ENCODE measurements at places on chromosomes 11 and 22.

- no peak for DNase-seq
These were observed 132.8 kb downstream of the CCDC34 start for GRCh38 chr11:27230192-27230572.

DNA sequence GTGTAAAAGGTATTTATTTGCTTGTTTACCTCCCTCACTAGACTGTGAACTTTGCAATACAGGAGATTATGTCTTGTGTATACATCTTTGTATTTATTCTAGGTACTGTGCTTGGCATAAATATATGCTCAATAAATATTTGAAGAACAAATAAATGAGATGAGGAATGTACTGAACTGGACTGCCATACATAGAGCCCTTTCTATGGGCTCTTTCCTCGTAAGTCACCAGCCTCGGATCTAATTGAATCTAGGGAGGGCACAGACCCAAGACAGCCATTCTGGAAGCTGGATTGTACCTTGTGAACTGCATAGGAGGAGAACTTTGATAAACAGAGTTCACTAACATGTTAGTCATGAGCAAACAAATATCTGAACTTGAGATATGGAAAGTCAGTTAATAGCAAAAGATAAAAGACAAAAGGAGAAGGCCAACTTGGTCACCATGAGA lies 503.9 kb downstream of the INSC start:
- no peak for DNase-seq

DNA sequence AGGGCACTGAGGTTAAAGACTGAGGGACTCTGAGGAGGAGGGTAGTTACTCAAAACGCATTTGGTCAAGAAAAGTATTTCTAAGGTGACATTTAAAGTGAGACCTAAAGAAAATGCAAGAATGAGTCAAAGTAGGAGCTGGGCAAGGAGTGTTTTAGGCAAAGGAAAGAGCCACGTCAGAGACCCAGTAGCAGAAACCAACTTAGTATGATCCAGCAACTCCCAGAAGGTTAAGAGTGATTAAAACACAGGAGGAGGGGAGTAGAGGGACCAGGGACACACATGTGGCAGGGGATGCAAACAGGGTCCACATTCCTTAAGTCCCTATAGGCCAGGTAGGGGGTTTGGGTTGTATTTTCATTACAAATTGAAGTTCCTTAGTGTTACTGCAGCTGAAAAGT lies 24.3 kb upstream of the CCDC34 start:
- DNase-seq: no peak

DNA sequence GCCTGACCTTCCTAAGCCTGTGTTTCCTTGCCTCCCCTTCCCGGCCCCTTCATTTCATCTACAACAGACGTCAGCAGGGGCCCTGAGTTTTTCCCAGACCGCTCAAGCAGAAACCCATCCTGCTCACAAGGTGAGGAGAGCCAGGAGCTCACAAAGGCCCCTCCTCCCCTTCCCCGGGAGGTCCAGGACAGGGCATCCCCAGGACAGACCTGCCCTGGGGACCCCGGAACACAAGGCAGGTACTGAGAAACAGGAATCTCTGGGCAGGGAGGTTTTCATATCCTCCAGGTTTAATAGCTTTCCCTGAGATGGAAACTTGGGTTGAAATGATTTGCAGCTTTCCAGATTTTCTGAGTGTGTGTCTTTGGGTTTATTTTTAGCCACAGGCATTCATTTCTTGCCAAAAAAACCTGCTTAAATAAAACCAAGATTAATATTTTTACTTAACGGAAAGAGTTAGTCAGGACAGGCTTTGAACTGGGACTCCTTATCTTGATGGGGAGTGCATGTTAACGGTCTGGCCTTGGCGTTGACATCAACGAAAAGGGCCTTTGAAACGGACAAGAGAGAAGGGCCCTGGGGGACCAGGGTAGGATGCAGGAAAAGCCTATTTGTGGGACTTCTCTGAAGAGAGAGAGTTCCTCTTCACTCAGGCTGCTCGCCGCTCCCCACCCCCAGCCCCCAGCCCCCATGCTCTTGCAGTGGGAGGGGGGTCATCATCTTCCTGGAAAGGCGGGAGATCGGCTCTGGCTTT lies 38.5 kb downstream of the TIMP3 start:
- no peak for DNase-seq

GRCh38 chr11:5384335-5384734 lies 723 bp downstream of the OR51M1 start:
- no peak for DNase-seq

GRCh38 chr11:64110465-64111375 lies 55.2 kb downstream of the MACROD1 start:
- DNase-seq: no peak

DNA sequence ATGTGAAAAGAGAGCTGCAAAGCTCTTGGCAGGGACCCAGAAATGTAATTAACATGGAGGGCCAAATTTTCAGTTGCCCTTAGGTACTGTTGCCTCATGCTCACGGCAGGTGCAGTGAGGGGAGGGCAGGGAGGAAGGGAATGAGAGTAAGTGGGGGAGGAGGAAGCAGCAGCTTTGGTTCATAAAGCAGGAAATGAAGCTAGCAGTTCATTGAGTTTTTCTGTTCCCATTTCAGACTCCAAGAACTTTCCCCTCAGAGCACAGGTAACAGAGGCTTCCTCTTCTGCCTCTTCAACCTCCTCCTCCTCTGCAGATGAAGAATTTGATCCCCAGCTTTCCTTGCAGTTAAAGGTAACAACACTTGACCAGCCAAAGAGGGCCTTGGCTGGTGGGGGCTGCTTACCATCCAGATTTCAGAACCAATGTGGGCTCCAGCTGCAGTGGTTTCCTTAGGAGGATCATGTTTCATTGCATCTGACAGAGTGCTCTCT lies 57.9 kb upstream of the PARVA start:
- peak; percentile 65 for DNase-seq
